ENCODE measurements at places on chromosomes 4 and X.

- no peak for DNase-seq
Measured at GRCh38 chrX:70552130-70552704, 107.6 kb downstream of the DLG3 start.

GRCh38 chr4:186150926-186151325, 40.4 kb upstream of the CYP4V2 start:
- no peak for DNase-seq

- peak; percentile 84 for DNase-seq
Measured at GRCh38 chr4:149549911-149550310, 265.7 kb downstream of the IQCM start.

DNA sequence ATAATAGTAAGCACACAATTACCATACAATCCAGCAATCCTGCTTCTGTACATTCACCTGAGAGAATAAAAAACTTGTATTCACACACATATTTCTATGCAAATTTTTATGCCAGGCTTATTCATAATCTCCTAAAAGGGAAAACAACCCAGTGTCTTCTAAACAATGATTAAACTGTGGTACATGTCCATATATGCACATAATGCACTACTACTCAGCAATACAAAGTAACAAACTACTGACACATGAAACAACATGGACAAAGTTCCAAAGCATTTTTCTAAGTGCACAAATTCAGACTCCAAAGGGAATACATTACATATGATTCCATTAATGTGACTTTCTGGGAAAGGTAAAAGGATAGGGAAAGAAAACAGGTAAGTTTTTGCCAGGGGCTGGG, 18.0 kb upstream of the FMR1 start:
- DNase-seq = no peak

DNA sequence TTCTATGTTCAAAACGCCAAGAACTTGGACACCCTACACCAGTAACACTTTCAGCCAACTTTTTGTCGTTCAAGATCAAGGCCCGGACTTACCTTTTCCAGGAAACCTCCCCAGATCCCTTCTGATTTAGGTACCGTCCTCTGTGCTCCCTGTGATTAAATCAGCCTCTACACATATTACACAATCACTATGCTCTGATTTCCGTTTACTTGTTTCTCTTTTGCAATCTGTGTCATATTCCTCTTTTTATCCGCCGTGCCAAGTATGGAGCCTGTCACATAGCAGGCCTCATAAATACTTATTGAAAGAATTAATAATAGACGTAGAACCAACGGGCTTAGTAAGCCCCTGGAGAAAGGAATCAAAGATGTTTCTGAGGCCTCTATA, 722 bp upstream of the TMEM33 start:
- DNase-seq = no peak

DNA sequence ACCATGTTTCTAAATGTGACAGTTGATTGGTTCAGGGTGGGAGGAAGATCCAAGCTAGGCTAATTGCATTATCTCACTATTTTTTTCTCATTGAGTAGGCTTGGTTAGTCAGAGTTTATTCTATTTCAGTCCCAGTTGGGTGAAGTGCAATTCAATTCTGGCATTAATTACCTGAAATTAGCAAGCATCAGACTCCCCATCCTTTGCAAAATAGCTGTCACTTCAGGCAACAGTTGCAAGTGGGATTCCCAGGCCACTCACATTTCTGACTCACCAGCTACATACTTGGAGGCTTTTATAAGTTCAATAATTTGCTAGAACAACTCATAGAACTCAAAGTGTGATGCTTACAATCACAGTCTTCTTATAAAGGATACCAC, 155.8 kb upstream of the HAND2 start:
- DNase-seq = no peak

- no peak for DNase-seq
Measured at GRCh38 chr4:145665773-145666172, 14.2 kb upstream of the C4orf51 start.

All from NCI-H82 (cell line).